WTC11 (cell line): ENCODE measurements at places on chromosomes 6 and 20. TPM values are rescaled to one million over a fixed set of nuclear protein-coding genes. Genes with fewer than 3 reads are reported as not detected.

DNA sequence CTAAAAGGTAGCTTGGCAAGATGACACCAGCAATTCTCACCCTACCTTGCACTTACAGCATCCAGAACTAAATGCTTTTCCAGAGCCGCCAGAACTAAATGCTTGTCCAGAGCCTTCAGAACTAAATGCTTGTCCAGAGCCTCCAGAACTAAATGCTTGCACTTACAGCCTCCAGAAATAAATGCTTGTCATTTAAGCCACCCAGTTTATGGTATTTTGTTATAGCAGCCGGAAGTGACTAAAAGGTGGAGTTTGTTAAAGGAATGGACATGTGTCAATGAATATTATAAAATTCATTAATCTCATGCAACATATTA lies 133.5 kb downstream of the GPX5 start:
- DNase-seq: no peak

DNA sequence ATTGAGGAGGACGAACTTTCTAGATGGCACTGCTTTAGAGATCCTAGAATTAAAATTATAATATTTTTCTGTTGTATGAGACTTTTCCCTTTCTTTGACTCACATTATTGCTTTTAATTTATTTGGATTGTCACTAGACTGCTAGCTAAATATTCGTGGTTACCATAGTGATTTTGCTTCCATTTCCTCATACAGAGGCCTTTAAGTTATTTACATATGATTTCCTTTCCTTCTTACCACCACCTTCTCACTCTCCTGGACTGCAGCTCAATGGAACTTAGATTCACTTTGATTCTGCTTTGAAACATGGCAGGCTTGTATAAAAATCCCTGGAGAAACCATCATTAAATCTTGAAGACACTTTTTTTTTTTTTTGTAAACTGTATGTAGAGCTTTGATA lies 222.9 kb downstream of the LAMA2 start:
- no peak for DNase-seq

DNA sequence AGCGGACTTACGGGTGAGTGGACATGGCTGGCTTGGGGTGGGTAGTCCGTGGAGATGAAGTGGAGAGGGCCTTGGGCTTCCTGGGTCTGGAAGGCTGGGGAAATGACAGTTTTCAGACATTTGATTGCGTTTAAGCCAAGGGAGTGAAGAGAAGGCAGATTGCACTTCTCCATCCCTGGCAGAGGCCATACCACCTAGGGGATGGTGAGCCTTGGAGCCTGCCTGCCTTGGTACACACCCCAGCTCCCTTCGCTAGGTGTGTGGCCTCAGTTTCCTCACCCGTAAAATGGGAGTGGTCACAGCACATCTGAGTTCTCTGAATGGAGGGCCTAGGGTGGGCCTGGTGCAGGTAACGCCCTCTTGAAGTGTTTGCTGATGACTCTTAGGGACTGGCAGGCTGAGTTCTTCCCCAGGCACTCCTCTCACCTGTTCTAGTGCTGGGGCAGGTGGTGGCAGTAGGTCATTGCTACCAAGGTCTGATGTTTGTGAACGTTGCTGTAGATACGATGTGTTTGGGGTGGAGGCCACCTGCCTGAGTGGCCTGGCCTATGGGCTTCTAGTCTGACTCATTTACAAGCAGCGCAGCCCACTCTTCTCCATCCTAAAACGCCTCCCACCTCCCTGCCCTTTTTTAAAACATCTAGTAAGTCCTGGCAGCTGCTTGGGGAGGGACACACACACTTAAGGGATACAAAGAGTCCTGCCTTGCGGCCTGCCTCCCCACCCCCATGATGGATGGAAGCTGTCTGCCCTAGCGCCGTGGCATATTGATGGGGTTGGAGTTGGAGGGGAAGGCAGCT lies 2.3 kb downstream of the RBM38 start:
- DNase-seq: no peak

- DNase-seq: no peak
Observed at GRCh38 chr20:10357061-10357708, 76.8 kb downstream of the MKKS start.

GRCh38 chr20:922781-923180 lies 6.6 kb upstream of the ANGPT4 start:
- no peak for DNase-seq

GRCh38 chr6:170092826-170093225 lies 198.1 kb downstream of the DLL1 start:
- DNase-seq: no peak

The HLA-DOB gene
- total RNA-seq: 0.15 to 0.55 TPM (median 0.46 TPM) in 3 replicates
